ENCODE measurements at places on chromosomes 4 and X.

DNA sequence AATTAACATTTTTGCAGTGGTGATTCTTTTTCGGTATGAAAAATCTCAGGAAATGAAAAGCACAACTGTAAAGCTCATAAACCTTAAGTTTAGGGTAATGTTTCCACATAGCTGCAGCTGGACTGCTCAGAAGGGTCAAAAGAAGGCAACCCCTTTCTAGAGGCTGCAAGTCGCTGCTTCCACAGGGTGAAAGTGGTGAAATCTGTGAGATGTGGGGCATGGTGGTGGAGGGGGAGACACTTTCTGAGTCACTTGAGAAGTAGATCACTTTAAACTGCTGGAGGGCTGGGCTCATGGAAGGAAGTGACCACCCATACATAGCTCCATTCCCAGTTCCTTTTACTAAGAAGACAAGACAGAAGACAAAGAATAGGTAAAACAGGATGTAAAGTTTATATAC is 8.7 kb downstream of the SFRP2 start:
- DNase-seq: no peak

DNA sequence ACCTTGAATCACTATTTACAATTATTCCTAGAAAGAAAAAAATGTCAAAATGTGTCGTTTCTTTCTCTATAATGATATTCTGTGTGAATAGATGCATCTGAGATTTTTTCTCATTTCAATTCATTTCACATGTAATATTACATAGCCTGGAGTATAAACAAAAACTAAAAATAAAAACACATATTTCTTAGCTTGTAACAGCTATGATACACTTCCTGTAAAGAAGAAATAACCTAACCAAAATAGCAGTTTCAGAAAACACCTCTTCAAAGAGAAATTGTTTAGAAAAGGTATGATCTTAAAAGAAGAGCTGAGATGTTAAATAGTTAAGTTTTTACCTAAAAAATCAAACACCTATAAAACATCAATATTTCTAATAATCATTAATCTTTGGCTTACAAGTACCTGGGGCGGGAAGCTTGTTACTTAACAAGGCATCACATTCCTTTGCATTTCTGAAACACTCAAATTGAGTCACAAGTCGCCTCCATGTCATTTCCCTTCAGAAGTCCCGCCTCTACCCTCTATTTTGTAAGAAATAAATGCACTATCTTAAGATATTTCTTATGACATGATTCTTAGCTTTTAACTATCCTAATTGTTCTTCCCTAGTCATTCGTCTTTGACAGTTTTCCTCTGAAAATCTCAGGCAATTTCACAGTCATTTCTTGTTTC is 76.5 kb downstream of the PCDH18 start:
- no peak for DNase-seq

DNA sequence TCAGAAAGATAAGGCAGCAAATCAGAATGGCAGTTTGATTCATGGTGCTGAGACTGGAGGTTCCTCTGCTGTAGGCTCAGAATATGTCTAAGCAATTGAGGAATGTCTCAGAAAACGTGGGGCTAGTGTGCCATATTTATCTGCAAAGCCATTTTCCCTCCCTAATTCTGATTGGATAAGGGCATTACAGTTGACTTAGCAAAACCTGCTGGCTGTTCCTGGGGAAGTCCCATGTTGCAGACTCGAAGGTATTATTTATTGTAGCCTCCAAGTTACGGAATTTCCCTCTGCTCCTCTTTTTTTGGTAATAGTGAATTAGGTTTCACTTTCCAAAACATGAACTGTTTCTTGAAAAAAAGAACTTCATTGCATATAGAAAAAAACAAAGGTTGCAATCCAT is at the start of gene CXCL10:
CXCL10 (minus strand) TSS at position 109 of the 400 bp plus-strand sequence; CDS start at position 43, 66 bp downstream.
- no peak for DNase-seq

DNA sequence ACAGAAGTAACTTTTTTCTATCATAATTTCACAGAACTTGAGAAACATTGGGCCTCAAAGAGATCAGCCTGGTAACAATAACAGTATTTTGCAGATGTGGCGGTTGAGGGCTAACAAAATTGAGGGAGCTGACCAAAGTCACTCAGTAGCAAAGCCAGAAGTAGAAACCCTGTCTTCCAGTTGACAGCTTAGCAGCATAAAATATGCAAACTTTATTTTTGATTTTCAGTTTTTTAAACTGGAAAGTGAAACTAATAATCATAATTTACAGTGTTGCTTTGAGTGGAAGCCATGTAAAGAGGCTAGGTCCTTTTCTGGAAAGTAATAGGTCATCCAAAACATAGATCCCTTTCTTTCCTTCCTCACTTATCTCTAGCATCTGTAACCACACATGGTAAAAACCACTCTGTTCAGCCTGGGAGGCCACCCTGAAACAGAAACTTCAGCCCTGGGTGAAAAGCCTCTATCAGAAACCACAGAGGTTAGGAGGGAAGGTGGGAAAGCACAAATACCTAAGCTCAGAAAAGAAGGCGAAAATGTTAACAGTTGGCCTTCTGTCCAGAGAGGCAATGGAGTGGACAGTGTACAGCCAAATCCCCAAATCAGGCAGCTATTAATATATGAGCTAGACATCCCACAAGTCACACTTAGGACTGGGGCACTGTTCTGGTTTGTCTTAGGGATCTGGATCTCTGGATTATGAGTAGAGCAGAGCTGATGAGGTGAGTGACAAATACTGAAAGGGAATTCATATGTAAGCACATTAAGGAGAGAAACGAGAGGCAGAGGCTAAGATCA is 61.1 kb upstream of the ARSJ start:
- DNase-seq: no peak

DNA sequence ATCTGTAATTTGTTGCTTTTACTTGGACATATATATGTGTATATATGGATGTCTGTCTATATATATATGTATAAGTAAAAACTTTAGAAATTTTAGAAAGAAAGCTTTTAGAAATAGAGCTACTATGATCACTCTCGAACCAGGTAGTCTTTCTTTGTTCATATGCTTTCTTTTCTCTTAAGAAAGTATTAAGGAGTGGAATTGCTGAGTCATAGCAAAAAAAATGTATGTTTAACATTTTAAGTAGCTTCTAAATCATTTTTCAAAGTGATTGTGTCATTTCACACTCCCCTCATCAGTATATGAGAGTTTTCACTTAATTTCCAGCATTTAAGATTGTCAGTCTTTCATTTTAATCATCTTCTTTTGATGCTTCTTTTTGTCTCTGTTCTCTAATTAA is 447.9 kb upstream of the TECRL start:
- no peak for DNase-seq

DNA sequence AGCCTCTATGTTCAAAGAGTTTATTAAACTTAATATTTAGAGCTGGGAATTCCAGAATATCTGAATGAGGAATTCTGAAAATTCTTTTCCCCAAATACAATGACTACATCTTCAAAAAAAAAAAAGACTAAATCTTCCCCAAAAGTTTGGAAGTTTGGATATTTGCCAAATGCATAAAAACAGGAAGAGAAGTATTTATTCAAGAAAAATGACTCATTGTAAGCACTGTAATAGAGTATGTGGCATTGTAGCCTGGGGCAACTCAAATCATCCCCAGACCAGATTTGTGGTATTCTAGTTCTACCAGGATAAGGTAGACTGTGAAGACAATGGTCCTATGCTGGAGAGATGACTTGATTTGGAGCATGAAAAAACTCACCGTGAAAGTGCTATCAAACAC is 78.5 kb upstream of the PDHA2 start:
- DNase-seq: no peak

DNA sequence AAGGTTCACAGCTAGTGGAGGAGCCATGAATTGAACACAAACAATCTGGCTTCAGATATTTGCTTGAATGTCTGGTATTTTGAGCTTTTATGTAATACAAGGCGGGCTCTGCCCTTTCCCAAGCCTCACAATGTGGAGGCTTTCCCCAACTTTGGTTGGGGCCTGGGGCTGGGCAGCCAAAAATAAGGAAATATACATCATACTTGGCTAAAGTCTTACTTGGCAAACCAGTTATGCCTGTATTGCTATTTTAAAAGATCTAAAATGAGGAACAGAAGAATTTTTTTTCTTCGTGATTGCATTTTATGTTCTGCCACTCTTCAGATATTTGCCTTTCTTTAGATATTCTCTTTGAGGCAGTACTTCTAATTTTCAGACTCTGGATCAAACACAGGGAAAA is 26.1 kb downstream of the ARFIP1 start:
- DNase-seq: no peak

GRCh38 chrX:24266996-24267395 is 46.9 kb downstream of the SUPT20HL2 start:
- no peak for DNase-seq

- no peak for DNase-seq
Observed at GRCh38 chrX:69037786-69038185, 127.5 kb downstream of the PJA1 start.

DNA sequence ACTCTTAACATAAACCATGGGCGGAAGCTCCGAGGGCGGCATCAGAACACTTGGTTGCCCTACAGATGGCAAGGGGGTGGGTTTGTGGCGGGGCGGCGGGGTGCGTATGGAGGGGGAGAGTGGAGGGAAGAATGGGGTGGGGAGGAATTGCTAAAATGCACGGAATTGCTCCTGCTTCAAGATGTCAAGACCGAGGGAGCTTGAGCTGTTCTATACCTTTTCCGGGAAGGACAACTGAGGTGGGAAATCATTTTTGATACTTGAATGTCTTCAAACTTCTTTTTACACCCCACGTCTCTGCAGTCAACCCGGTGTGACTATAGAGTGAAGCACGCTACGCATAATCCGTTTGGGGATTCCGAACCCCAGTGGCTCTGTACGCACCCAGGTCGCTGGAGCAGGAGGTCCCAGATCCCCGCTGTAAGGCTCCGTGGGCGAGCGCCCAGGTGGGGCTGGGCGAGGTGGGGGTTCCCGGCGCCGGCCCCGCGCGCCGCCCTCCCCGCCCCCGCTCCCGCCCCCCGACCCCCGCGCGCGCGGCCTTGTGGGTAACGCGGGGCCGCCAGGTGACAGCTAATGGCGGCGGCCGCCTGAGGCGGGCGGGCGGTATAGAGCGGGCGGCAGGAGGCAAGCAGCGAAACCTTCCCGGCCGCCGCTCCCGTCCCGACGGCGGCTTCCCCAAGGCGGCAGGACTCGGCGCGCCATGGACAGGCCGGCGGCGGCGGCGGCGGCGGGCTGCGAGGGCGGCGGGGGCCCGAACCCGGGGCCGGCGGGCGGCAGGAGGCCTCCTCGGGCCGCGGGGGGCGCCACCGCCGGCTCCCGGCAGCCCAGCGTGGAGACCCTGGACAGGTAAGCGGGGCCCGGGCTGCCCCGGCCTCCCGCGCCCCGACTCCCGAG is at the start of gene MTMR1:
MTMR1 (plus strand) TSS at position 566 of the 894 bp plus-strand sequence; CDS start at position 701, 135 bp downstream.
- no peak for DNase-seq

DNA sequence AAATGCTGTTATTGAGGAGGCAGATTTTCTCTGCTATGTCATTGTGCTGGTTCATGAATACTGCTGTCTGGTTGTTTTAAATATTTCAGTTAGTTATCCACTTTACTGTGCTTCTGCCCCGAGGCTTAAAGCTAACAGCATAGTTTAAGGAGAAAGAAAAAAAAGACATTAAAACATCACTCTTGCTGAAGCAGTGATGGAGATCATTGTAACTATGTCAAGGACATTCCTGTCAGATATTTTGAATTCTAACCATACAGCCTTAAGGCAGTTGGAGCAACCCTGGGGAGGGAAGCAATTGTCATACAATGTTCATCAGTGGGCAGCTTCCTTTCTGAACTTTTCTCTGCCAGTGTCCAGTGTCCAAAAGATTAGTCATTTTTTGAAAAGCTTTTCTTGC is 199.0 kb upstream of the DDX53 start:
- DNase-seq: no peak

DNA sequence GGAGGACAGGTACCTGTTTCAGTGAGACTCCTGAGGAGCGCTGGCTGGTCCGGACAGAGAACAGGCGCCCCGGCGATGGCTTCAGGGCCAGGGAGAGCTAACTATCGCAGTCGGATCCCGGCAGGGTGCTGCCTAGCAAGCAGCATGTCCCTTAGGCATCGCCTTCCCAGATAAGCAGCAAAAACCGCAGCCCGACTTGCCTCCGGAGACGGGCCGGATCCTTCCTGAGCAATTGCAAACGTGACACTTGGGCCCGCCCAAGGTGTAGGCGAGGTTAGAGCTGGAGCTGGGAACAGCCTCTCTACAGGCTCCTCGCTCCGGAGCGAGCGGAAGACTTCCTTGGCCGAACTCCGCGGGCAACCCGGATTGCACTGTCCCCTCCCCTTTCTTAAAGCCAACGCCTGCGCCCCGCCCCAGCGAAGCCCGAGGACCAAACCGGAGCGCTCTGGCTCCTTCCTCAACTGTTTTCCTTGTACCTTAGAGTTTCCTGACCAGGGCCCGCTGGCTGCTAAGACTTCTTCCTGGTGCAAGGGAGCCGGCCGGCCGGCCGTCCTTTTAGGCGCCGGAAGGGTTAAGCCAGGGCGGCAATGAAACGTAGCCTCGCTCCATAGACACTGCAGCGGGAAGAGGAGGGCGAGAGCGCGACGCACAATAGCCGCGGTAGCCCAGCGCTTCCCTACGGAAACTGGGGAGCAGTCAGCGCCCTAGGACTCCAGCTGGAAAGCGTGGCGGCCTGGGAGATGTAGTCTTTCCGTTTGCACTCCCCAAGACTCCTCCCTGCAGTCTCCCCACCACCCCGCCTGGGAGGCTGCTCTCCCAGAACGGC is at the start of gene OPHN1:
OPHN1 (minus strand) TSS at position 341 of the 826 bp plus-strand sequence. CDS start 475 bp downstream, outside the sequence.
- DNase-seq: no peak

DNA sequence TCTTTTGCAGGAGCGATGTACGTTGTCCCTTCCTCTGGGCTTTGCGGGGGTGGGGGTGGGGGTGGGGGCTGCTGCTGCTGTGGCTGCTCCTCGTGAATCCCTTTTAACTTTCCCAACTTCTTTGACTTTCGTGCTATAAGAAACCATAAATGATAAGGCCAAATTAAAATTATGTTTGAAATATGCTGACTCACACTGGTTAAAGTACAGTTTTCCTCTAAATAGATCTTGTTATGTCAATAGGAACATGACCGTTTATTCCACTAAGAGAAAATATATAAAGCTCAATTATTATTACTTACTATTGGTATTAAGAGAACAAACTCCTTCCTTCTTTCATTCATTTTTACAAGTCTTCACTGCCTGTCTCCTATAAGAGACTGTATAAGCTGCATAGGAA is 287.4 kb downstream of the NR3C2 start:
- no peak for DNase-seq

DNA sequence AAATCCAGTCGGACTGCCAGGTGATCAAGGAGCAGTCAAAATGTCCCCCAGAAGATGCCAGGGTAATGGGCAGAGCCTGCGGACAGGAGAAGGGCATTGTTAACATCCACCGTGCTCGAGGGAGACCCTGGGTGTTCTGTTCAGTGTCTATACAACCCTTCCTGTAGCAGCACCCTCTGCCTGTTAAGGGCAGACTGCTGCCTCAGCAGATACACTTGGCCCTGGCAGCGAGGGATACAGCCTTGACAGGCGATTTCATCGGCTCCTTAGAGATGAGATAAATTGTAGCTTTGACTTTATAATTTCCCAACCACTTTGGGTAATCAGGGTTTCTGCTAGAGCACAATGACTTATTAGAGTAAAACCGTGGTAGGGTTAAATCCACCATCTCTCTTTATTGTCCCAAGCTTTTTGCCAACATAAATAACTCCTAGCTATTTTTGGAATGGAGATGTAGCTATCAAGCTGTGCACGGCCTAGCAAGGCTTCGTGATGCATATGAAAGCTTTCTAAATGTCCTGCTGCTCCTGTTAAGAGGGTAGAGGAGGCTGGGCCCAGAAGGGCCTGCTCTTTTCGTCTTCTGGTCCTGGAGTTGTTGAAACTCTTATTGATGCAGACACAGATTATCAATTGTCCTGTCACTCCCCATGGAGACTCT is 195.9 kb downstream of the CPEB2 start:
- DNase-seq: no peak

GRCh38 chrX:41273638-41274037 is 60.3 kb upstream of the DDX3X start:
- no peak for DNase-seq

All from AG04449 (cell line).